ENCODE measurements at places on chromosomes 2 and 18.

GRCh38 chr2:203453858-203454451 is 81.1 kb downstream of the RAPH1 start:
- no peak for DNase-seq

DNA sequence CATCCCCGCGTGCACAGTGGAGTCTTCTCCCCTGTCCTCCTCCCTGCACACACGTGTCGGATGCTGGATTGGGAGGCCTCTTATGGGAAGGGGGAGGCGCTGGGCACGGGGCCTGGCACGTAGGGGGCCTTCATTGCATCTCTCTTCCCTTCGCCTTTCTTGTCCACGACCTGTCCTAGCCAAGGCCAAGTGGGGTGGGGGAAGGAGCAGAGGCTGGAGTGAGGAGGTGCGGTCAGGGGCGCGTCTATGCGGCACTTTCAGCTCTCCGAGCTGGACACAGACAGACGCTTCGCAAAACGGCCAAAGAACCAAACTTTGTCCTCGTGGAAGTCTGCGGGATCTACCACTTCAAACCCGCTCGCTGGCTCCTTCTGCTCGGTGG is 13.4 kb downstream of the ALPG start:
- no peak for DNase-seq

DNA sequence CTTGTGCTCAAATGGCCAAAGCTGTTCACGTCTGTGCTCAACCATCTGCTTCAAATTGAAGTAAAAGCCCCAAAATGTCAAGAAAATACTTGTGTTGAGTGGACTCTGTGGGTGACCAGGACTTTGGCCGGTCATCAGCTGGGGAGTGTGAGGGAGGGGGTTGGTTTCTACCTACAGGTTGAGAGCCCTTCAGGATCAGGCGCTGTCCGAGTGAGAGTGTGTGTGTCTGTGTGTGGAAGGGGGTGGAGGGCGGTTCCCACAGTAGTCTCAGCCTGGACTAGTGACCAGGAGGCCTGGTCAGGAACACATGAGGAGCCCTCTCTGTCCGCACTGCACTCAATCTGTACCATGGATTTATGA is 34.2 kb downstream of the ATOH8 start:
- DNase-seq: no peak

DNA sequence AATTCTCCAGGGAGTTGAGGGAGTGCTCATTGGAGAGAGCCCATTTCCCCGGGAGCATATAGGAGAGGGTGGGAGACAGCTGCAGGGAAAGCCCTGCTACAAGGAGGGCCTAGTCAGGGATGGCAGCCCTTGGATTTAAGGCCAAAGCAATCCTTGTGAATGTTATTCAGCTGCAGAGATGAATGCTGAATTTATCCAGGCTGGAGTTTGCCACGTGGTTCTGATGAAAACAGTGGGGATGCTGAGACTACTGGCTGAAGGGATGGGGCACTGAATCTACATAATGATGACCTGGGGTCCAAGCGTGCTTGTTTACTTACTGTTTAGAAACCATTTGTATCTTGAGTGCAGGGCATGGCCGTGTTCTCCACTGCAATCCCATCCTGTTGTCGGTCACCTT is 35.6 kb upstream of the RNF149 start:
- DNase-seq: no peak

- no peak for DNase-seq
These were observed 37.2 kb upstream of the PXDN start for GRCh38 chr2:1781291-1782080.

DNA sequence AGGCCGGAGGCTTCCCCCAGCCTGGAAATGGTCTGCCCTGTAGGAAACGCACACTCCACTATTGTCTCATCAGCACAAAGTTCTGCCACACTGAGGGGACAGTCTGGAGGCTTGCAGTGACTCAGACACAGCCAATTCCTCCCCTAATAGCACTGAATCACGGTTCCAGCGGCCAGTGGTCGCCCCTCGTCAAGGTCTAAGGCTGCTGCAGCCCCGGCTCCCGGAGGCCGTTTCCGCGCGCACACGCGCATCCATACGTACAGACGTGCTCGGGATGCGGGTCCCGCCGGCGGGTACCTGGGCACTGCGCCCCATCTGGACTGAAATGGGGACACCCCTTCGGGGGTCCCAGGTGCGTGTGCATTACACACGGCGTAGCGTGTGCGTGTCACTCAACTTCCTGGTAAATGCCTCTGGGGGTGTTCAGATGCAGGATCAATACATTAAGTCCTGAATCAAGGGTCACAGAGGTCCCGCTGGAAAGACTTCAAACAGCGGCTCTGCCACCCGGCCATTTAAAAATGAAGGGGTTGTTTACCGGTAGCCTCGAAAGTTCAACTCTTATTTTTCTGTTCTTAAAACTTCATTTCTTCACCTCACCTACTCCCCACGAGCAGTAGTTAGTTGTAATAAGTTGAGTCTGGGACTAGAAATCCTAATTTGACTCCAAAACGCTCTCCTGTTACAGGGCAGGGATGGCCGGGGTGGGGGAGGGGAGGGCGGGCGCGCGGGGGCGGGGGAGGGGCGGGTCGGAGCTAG is 572 bp upstream of the ZNF516 start:
- DNase-seq: no peak

- DNase-seq: no peak
These were observed 435.7 kb upstream of the ID2 start for GRCh38 chr2:8246137-8246536.

- no peak for DNase-seq
These were observed 269.0 kb downstream of the CDCA7 start for GRCh38 chr2:173623438-173624319.

DNA sequence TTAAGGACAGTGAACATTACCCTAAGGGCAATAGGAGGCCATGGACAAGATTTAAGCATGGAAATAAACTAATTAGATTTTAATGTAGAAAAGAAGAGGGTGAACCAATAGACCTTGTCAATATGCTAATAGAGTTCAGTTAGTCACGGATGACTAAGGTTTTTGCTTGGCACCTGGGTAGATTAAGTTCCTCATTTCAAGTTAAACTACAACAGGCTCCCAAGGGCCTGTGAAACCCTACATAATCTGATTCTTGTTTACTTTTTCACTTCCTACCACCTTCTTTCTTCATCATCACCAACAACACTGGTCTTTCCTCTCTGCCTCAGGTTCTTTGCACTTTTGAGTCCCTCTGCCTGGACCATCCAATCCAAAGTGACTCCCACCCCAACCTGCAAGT is 14.8 kb downstream of the SP110 start:
- DNase-seq: no peak

- no peak for DNase-seq
These were observed 1.2 kb downstream of the TXNL1 start for GRCh38 chr18:56637176-56637575.

- no peak for DNase-seq
These were observed 74.1 kb downstream of the MMADHC start for GRCh38 chr2:149513461-149513860.

- no peak for DNase-seq
These were observed 195.6 kb downstream of the MYCN start for GRCh38 chr2:16135913-16136310.

GRCh38 chr2:71669058-71669456 is 215.7 kb downstream of the DYSF start:
- no peak for DNase-seq

GRCh38 chr2:234879671-234880455 is 72.0 kb upstream of the SH3BP4 start:
- DNase-seq: no peak

- DNase-seq: no peak
These were observed 1.6 kb downstream of the OSR1 start for GRCh38 chr2:19356545-19357401.

DNA sequence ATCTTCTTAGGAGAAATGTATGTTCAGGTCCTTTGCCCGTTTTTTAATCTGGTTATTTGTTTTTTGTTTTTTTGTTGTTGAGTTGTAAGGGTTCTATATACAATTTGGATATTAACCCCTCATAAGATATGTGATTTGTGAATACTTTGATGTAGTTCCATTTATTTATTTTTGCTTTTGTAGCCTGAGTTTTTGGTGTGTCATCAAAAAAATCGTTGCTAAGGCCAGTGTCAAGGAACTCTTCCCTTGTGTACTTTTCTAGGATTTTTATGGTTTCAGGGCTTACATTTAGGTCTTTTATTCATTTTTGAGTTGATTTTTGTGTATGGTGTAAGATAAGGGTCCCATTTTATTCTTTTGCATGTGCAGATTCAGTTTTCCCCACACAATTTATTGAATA is 372.6 kb downstream of the PLCL1 start:
- DNase-seq: no peak

GRCh38 chr2:63613391-63613901 is 24.7 kb downstream of the MDH1 start:
- DNase-seq: no peak

DNA sequence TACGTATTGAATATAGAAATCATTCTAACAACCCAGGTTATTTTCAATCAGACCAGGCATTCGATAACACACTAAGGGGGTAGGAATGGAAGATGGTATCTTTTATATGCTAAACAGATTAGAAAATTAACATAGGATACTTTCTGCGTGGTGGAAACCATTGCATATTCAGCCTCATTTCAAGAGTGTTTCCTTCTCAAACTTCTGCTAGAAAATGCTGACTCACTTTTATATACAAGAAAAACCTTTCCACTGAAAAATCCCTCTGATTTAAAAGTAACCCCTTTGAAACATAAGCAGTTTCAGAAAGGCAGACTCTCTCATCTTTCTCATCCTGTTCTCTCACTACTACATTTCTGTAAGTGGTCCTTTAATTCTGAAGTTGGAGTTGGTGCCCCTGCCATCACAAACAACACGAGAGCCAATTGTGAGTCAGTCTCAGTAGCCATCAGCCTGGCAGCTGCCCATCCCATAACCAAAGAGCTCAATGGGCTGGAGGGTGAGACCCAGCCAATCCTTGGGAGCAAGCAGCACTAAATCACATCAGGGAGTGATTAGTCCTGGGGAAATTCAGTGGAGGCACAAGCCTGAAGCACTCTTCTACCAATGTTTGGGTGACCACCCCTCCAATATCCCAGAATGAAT is 343.1 kb downstream of the CELF4 start:
- DNase-seq: no peak

DNA sequence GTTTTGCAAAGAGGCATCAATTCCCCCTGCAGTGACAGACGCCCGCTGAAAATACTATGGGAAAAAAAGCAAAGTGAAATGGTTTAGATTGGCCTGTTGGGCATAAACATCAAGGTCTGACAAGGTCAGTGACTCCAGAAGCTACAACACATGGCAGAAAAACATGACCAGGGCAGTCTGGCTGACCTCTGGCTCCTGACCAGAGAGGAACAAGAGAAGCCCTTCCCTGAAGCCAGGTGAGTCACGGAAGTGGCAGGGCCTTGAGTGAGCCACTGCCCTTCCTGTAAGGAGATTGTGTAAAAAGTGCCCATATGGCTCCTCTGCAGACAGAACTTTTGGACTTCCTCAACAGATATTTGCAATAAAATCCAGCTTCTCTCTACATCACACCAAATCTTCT is 72.0 kb downstream of the DNER start:
- no peak for DNase-seq

- DNase-seq: no peak
These were observed 113.9 kb downstream of the USP34 start for GRCh38 chr2:61356958-61357350.

DNA sequence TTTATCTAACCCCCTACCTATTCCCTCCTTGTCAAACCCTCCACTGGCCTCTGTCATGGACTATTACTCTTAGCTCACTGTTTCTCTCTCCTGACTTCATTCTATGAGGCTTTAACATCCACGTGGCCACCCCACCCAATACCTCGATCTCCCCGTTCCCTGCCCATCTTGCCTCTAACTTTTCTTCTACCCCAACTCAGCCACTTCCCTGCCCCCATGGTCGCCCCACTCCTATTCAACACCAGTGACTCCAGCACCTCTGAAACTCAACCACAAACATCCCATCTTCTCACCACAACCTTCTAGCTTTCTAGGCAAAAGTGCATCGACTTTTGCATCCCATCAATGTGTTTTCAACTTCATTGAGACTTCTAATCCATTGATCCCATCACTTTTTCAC is 94.2 kb upstream of the EPAS1 start:
- DNase-seq: no peak

GRCh38 chr2:179950391-179950790 is 56.7 kb downstream of the CWC22 start:
- DNase-seq: no peak
